ENCODE measurements at places on chromosomes 12 and 14. TPM values are rescaled to one million over a fixed set of nuclear protein-coding genes. Genes with fewer than 3 reads are reported as not detected.

DNA sequence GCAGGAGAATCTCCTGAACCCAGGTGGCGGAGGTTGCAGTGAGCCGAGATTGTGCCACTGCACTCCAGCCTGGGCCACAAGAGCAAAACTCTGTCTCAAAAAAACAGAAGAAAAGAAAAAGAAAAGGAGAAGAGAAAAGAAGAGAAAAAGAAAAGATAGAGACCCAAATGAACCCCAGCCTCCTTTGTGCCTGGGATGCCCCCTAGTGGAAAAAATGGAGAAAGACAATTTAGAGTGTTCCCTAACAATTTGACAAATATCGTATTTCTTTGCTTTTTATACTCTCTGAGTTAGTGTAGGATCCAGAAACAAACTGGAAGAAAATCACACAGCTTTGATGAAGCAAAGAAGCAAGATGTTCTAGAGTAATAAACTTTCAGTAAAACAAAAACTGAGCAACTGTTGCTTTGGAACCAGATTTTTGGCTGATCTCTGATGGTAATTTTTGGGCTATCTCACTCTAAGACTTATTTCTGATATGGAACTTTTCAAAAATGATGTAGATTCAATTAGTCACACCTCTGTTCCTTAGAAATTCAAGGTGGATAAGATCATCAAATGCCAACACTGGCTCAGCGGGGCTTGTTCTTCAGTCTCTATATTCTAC is 18.6 kb upstream of the PRKAB1 start:
- DNase-seq: no peak

GRCh38 chr12:79058342-79058741 is 193.8 kb downstream of the SYT1 start:
- DNase-seq: no peak

DNA sequence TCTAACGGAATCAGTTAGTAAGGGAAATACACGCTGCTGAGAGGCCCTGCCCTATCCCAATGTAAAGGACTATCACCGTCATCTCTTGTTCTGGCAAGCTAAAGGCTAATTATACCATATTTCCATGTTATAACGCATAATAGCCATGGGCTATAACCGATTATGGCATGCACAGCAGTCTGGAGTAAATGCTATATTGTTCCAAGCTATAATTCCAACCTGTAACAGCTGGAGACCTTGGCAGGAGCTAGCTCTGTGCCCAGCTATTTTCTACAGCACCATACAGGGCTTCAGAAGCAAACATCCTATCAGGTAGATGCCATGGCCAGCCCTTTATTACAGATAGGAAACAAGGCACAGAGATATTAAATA is 26.3 kb downstream of the SYNE3 start:
- no peak for DNase-seq

- no peak for DNase-seq
These were observed 59.2 kb downstream of the ZNF641 start for GRCh38 chr12:48291511-48291910.

DNA sequence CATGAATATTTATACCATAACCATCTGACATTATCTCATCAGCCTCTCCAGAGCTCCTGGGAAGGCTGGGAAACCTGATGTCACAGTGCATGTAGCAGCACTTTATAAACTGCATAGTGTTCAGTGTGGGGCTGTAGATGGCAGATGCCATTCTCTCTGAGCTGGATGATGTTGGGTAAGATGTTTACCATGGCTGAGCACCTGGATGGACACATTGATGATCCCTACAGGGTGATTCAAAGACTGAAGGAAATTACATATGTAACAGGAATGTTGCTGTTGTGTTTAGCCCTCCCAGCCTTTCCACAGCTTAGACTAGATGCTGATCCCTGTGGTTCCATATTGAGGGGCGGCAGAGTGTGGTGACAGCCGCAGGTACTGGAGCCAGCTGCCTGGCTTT is 37.4 kb downstream of the IFT43 start:
- no peak for DNase-seq

DNA sequence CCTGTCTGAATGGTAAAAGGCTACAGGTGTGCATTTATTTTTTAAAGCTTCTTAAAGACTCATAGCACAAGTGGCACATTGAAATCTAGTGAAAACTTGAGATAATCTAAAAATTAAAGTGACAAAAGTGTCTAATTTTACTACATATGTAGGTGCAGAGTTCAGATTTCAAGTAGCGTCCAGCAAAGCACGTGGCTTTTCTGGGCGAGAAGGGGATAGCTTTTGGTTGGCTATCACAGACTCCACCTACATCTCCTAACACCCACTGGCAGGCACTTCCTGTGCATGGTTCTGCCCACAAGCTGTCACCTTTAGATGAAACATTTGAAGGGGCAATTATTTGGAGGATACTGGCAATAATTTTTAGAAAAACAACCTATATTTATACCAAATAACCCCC is 1.9 kb upstream of the PITPNM2 start:
- DNase-seq: no peak

DNA sequence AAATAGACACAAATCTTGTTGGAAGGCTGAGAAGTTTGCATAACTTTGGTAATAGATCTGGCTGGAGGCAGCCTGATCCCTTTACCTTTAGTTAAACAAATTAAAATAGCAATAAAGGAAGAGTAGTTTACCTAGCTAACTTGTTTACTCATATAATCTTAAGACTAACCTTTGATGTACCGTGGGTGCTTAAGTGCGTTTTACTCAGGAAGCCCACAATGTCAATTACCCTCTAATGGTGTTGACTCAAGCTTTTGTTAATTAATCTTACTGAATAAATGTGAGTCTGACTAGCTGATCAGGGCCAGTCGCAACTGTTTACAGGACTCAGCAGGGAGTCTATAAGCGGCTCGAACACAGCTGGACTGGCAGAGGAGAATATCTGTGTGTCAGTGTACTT is 51.5 kb downstream of the FAR2 start:
- no peak for DNase-seq

DNA sequence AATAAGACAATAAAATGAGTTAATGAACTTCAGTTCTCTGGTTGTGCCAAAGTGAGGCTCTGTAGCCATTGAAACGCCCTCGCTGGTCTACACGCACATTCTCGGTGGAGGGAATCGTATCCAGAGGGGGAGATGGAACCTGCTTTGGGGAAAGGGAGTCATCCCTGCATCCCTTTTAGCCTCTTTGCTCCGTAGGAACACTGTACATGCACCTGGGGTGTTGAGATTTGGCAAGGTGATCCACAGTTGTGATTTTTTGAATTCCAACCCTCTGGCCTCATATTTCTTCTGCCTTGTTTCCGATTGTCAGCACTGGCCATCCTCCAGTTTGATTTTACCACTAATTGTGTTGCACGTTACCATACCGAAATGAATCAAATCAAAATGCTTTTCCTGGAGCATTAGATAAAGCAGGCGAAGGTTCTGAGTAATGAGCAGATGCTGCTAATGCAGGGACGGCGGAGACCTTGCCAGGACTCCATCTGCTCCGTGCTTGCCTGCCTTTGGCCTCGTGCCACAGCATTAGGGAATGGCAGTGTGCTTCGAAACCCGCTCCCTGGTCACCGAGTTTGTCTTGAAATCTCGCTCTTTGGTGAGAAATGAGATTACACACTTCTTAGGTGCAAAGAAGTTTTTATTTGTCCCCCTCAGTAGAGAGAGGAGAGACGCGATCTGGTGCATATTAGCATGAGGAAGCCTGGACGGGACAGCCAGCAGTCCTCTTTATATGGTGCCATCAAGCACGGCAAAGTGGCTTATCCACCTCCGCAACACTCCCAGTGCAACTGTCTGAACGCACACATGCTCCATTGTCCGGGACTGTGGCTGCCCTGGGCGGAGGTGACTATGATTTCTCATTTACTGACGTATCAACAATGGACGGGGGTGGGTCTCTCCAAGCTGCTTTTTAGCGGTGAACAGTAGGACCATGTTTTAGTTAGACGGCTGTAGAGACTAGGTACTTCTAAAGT is 59.1 kb downstream of the FBXW8 start:
- no peak for DNase-seq

- no peak for DNase-seq
These were observed 5.9 kb upstream of the GDF11 start for GRCh38 chr12:55736780-55737580.

GRCh38 chr12:132445884-132446632 is 43.9 kb upstream of the FBRSL1 start:
- DNase-seq: no peak

- DNase-seq: no peak
These were observed 11.1 kb downstream of the TXNRD1 start for GRCh38 chr12:104226672-104227071.

GRCh38 chr14:20998674-20999366 is at the start of gene SLC39A2:
Gene SLC39A2, plus strand, starts transcription at chr14:20999293. Its CDS starts 154 bp downstream, at chr14:20999447.
- DNase-seq: no peak

DNA sequence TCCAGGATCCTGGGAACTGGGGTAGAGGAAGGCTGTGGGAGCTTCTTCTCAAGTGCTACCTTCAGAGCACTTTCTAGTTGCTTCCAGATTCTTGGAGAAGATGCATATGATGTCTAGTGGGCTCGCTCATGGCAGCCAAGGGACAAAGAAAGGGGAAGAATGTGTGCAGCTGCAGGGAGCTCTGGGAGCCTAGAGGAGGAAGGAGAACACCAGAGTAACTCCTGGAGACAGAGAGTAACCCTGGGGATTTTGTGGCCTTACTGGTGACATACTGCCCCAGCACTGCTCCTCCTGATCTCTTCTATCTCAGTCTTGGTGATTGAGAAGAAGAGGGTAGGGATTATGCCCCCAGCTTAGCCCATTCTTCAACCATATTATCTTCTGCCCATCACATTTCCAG is 10.3 kb upstream of the SP7 start:
- DNase-seq: no peak

DNA sequence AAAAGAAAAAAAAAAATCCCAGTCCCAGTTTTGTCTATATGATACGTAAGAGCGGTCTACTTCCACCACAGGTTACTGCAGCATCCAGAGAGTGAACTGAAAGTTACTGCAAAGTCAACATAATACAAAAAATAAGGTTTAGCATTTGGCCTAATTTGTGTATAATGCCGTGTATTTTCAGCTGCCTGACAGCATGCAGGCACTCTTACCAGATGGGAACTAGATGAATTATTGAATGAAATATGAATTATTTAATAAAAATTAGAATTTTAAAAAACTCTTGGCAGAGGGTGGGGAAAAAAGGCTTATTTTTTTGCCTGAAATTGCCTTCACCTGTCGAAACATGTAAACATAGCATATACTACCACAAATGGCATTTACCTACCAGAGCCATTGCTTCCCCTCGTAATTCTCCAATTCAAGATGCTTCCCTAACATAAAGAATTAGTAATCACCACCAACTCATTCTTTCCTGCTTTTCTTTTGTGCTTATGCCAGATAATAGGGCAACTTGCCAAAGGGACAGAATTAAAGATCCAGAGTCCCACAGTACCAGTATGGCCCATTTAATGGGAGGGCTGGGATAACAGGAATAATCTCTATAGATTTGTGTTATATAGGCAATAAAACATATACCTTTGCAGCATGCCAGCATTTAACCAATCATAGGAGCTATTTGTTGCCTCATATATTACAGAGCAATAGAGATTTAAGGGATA is 31.1 kb downstream of the ATF7 start:
- no peak for DNase-seq

GRCh38 chr14:81303258-81303935 is 82.6 kb upstream of the GTF2A1 start:
- no peak for DNase-seq

- DNase-seq: no peak
These were observed 1014.8 kb upstream of the FBXO33 start for GRCh38 chr14:40447017-40447416.

DNA sequence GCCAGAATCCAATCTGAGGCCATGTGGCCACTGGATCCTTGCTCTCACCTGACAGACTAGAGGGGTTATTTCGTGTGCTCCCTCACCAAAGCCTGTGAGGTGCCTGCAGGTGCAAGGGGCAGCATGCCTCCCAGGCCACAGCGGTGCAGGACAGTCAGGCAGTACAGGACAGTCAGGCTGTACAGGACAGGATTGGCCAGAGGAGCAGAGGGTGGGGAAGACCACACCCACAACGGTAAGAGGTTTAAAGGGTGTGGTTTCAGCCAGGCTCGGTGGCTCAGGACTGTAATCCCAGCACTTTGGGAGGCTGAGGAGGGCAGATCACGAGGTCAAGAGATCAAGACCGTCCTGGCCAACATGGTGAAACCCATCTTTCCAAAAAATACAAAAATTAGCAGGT is 3.1 kb upstream of the BRF1 start:
- DNase-seq: no peak

DNA sequence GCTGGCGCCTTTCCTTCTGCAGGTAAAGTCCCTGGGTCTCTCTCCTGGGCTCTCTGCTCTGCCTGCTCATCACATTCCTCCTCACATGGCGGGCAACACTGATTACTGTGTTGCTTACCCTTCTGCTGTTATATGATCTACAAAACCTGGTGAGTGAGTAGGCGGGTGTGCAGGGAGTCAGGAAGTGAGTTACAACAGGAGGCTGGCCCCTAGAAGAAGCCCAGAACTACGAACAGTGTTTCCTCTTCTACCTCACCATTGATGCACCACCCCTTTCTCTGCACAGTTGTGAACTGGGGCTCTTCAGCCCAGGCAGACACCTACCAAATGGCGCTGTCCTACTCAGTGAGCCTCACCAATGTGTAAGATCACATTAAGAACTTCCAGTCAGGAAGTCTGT is 4.9 kb upstream of the KLHL33 start:
- no peak for DNase-seq

GRCh38 chr14:53938136-53938837 is 18.3 kb downstream of the BMP4 start:
- no peak for DNase-seq

DNA sequence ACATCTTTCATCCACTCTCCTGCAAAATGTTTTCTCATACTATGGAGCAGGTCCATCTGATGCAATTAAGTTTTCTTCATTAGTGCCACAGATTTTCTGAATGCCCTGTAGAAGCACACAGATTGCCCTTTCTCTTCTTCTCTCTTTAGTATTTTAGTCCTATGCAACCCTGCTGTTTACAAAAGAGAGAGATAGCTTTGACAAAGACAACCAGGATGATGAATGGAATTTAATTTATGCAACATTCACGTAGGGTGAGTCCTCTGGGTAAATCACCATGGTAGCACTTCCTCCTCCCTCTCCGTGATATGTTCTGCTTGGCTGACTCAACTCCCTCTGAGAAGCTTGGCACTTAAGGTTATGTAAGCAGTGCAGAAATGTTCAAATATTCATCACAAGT is 400.9 kb upstream of the PDE3A start:
- DNase-seq: no peak

- DNase-seq: no peak
These were observed 44.8 kb downstream of the CPSF6 start for GRCh38 chr12:69284131-69284530.

CCDC175 gene
- total RNA-seq: not detected

TBX5 gene
- not detected for total RNA-seq

LMNTD1 gene
- total RNA-seq: not detected

TRIM9 gene
- total RNA-seq: 0.71 TPM

NPFF gene
- total RNA-seq: 0.38 TPM

HOTAIR gene
- total RNA-seq: not detected

SLC38A2 gene
- 144 TPM for total RNA-seq

NR4A1 gene
- total RNA-seq: 10.4 TPM

CPNE6 gene
- 0.05 TPM for total RNA-seq

SLC17A8 gene
- 3.0 TPM for total RNA-seq

OXA1L gene
- 85.7 TPM for total RNA-seq

RERG gene
- 1.4 TPM for total RNA-seq

WNT1 gene
- total RNA-seq: not detected

MYF5 gene
- not detected for total RNA-seq

PKP2 gene
- 6.0 TPM for total RNA-seq

ACACB gene
- total RNA-seq: 2.0 TPM

All from thymus (tissue), 14 donors.